ENCODE measurements at places on chromosomes 13 and 19.
A peak's percentile ranks its signal among the peaks of the same experiment; 100 is the strongest.

DNA sequence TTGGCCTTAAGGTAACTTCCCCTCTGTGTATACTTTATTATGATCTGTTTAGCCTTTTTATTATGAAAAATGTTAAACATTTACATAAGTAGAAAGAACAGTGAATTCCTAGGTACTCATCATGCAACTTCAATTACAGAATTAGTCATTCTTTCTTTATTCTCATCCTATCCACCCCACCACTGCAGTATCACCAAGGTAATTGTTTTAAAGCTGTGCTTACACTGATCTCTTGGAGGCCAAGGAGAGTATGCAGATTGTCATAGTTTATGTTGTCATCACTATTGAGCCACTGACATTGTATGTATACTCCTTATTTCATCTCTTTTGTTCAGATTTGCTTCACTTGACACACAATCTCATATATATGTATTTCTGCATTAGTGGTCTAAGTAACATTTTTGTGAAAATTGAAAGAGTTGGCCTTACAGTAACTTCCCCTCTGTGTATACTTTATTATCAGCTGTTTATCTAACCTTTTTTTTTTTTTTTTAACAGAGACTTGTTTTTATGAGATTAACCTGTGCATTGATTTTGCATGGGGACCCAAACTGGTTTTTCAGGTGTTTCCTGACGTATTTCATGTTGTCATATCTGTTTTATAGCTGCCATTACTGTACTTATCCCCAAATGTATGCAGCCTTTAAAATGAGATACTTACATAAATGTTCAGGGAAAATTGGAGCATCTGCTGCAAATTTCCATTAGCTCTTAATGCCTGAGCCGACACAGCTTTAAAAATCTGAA, 4.5 kb downstream of the ZNF507 start:
- no peak for DNase-seq

GRCh38 chr19:459724-460511, 915 bp downstream of the SHC2 start:
- peak; percentile 22 for DNase-seq

DNA sequence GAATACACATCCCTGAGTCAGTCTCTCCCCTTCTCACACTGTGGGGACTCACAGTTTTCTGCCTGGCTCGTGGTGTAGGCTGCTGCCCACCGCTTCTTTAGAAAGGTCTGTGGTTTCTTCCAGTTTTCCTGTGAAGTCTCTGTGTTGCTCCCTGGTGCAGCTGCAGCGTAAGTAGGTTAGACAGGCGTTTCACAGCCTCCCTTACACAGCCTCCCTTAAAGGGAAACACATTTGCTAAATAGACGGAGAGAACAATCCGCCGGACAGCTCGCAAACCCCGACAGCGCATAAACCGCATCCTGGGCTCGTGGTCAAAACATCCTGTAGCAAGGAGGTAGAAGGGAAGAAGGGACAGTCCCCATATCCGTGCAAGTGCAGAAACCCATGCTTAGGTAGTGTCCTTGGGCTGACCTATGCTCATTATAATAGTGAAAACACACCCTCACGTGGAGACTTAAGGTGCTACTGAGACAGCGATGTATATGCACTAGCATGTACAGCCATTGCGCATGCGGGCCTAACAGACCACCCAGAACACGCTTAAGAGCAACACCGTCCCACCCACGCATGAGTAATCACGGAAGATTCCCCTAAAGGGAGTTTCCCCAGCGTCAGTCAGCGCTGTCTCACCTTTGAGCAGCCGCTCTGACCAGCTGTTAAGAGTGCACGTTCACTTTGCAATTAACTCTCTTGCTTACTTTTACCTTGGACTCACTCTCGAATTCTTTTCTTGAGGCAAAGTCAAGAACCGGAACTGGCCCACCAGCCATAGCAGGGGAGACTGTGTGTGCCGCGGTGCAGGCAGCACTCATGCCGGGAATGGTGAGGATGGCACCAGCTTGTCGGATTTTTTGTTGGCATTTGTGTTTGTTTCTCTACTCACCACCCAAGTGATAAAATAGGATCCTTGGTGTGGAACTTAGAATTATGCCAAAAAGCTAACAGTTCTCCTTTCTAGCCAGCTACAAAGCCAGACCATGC, 16.6 kb downstream of the SIGLEC8 start:
- DNase-seq, result peak; percentile 95

- no peak for DNase-seq
Observed at GRCh38 chr13:30580852-30581502, 36.7 kb upstream of the USPL1 start.

DNA sequence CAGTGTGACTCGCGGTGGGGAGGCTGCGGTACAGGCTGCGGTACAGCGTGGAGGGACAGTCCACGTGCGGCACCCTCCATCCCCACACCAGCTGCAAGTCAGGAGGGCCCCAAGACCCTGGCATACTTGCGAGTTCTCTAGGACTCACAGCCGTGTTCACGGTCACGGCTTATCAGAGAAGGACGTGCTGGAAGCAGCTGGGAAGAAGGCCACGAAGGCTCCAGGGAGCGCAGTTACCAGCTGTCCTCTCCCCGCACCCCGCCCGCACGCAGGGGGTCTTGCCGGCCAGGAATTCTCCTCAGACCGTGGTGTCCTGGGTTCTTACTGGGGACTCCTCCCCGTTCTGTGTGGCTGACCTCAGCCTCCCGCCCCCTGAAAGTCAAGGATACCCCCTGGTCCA, 6.2 kb downstream of the ZNF444 start:
- no peak for DNase-seq

DNA sequence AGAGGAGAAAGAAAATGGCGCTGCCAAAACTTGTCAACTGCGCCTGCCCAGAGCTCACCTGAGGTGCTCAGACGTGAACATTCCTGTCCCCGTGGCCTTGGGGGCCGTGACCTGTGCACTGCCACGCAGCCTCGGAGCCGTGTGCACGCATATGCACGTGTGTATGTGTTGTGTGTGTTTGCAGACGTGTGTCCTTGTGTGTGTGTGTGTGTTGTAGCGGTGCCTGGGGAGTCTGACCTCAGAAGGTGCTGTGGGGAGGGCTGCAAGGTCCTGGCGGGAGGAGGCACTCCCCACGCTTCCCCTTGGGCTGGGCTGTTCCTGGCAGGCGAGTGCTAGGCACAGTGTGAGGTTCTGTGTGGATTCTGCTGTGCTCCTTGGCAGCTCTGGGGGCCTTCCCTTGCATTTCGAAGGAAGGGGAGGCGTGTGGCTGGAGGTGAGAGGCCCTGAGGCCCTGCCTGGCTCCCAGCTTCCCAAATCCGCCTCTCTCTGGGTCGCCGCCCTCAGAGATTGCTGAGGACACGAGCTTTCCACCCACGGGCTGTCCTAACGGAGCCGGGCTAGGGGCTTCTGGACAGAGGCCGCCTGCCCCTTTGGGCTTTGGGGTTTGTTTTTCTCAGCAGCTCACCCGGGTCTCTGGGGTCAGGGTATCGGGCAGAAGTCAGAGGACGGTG, 4.5 kb downstream of the BSG start:
- no peak for DNase-seq

- no peak for DNase-seq
Observed at GRCh38 chr13:74683411-74683810, 549.2 kb upstream of the KLF12 start.

GRCh38 chr13:40664350-40665125, 1.9 kb downstream of the FOXO1 start:
- DNase-seq, result peak; percentile 71

DNA sequence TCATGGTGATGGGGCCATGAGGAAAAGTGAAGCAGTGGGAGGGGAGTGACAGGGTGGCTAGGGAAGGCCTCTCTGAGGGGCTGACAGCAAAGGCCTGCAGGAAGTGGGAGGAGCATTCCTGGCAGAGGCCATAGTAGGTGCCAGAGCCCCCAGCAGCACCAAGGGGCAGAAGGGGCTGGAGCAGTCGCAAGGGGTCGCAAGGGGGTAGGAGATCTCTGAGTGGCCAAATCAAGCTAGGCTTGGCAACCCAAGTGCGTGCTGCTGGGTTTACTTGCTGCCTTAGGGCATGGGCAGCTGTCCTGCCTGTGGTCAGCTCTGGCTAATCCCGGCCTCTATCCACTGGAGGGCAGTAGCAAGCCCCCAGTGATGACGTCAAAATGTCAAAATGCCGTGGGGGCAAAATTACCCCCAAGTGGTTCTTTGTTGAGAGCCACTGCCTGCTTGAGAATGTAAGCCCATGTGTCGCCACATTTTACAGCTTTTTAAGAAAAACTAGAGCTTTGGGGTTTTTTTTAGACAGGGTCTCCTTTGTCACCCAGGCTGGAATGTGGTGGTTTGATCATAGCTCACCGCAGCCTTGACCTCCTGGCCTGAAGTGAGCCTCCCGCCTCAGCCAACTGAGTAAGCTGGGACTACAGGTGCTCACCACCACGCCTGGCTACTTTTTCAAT, 11.8 kb downstream of the CCDC97 start:
- no peak for DNase-seq

DNA sequence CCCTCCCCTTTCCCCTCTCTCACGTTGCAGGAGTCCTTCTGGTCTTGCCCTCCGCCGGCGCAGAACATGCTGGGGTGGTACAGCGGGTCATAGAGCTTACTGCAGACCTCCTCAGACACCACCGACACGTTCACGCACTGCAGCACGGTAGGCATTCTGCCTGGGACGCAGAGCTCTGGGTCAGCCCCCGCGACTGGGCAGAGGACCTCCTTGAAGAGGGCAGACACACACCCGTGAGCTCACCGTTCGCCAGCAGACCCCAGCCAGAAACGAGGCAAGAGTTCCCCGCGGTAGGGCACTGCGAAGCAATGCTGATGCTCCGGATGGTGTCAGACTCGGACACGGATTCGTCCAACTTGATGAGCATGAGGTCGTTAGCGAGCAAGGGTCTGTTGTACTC, 2.9 kb downstream of the KLK4 start:
- DNase-seq, result no peak

GRCh38 chr13:111099290-111099689, 15.8 kb upstream of the ARHGEF7 start:
- no peak for DNase-seq

- DNase-seq, result no peak
Observed at GRCh38 chr13:30133996-30134395, 173.4 kb downstream of the KATNAL1 start.
